Stimulated activated CD4-positive, alpha-beta T cell treated with anti-CD3 and anti-CD28 coated beads, TNF-alpha, amount 100 ng/mL, for 1 hour (primary cell): ENCODE measurements at places on chromosomes 11 and 22.

DNA sequence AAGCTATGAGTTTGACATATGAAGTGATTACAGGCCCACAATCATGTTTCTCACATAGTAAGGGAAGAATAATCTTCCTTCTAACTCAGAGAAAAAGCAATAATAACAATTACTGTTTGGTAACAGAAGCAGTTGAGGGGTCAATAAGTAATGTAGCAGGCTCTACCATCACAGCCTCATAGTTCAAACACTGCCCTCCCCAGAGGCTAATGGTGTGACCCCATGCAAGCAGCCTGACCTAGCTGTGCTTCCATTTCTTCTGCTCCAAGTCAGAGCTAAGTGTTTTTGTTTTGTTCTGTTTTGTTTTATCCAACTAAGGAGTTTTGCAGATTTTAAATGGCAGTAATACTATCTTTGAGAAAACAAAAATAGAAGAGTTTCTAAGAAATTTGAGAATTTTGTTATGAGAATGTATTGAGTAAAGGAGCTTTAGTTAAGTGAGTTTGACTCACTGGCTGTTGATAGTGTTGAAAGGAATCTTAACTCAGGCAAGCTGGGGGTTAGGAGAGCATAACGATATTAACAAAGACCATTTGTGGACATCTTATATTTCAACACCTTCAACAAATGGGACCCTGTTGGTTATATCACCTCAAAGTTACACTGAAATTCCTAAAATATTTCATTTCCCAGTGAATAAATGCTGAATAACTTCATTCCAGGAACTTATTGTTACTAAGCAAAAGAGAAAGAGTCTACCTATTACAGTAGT is 48.5 kb downstream of the GUCY1A2 start:
- no peak for DNase-seq

- no peak for DNase-seq
Observed at GRCh38 chr11:30348035-30348434, 25.1 kb downstream of the ARL14EP start.

DNA sequence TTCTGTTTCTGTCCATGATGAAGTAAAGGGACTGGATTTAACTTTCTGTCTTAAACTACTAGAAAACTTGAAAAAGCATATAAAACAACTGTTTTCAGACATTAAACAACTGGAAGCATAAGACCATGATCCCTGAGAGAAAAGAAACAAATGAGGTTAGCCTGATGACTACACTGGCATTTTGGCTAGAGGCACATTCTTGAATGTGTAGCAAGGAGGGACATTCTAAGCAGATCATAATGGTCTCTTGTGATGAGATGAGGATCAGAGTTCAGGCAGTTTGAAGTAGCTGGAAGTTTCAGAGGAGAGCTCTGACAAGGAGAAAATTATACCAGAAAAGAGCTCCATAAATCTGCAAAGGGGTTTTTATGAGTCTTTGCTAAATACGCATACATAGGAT is 75.4 kb downstream of the AASDHPPT start:
- no peak for DNase-seq

- DNase-seq: no peak
Observed at GRCh38 chr11:15662285-15662684, 547.6 kb downstream of the INSC start.

DNA sequence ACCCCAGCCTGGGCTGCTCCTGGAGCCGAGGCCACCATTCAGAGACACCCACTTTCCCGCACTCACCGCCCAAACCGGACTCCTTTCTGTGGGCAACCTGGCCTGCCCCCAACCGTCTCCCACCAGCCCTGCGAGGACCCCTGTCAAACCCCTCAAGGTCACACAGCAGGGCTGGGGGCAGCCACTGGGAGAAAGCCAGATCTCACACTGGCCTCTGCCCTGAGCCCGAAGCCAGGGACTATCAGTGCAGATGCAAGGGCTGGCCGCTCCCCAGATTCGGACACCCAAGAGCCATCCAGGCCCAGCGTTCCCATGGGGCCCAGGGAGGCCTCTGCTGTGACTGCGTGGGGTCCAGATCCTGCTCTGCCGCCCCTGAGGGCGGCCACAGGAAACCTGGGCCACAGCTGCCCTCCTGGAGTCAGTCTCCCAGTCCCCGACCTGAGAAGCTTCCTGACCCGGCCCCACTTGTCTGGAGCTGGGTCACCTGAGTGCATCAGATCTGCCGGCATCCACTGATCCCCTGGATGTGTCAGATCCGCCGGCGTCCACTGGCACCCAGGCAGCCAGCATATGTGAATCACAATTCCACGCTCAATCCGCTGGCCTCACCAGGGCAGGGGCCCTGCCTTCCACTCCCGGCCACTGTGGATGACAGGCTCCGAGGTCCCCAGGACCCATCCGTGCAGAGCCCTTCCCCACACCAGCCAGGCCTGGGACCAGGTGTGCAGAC is 139.7 kb downstream of the BRD1 start:
- no peak for DNase-seq

DNA sequence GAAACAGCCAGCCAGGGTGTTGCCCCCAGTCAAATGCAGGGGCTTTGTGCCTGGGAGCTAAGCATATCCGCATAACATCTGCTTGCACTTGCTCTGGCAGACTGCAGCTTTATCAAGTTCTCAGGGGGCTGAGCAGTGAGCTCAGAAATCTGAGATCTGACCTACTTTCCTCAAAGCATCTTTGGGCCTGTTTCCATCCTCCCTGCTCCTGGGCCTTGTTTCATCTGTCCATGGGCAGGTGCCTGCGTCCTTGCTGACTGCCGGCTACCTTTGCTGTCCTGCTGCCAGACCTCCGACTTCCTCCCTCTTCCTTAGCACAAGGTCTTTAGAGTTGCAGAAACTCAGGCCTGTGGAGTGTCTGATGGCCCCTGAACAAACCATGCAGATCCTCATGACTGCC is 131.2 kb upstream of the B3GAT1 start:
- no peak for DNase-seq

DNA sequence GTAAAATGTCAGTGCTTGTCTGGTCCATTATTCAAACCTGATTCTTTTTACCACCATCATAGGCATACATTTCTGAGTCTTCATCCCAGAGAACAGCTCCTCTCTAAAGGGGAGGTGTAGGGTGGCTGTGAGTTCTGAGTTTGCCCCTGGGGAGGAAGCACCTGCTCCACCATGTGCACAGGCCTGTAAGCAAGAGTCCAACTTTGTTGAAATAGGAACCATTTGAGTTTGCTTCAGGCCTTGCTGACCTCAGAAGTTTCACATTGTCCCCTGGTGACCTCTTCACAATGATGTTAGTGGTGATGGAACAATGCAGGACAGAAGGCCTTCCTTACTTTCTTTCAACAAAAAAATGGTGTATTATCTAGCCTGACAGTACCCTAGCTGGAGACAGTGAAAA is 54.6 kb upstream of the TOP3B start:
- DNase-seq: no peak

GRCh38 chr11:124415356-124415923 is 9.2 kb downstream of the OR8B4 start:
- no peak for DNase-seq

DNA sequence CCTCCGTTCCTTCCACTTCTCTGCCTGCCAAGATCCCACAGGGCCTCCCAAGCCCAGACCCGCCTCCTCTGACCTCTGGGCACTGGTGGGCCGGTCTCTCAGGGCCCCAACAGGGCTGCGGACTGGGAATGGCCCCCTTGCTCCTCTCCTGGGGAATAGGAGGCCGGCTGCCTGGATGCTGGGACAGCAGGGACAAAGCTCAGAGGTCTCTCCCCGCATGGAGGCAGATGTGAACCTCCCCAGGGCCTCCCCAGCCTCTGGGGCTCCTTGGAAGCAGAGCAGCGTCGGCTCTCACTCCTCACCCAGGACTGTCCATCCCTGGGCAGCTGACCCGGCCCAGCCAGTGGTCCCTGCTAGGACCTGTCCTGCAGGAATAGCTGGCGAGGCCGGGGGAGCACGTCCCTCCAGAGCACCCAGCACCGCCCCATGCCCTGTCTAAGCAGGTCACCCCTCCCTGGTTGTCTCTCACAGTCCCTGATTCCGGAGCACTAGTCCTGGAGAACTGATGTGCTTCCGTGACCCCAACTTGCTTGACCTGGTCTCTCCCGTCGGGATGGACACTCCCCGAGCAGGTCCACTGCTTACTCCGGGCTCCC is 85.8 kb downstream of the RTL6 start:
- DNase-seq: no peak
